ENCODE measurements at places on chromosomes 5 and 9.

DNA sequence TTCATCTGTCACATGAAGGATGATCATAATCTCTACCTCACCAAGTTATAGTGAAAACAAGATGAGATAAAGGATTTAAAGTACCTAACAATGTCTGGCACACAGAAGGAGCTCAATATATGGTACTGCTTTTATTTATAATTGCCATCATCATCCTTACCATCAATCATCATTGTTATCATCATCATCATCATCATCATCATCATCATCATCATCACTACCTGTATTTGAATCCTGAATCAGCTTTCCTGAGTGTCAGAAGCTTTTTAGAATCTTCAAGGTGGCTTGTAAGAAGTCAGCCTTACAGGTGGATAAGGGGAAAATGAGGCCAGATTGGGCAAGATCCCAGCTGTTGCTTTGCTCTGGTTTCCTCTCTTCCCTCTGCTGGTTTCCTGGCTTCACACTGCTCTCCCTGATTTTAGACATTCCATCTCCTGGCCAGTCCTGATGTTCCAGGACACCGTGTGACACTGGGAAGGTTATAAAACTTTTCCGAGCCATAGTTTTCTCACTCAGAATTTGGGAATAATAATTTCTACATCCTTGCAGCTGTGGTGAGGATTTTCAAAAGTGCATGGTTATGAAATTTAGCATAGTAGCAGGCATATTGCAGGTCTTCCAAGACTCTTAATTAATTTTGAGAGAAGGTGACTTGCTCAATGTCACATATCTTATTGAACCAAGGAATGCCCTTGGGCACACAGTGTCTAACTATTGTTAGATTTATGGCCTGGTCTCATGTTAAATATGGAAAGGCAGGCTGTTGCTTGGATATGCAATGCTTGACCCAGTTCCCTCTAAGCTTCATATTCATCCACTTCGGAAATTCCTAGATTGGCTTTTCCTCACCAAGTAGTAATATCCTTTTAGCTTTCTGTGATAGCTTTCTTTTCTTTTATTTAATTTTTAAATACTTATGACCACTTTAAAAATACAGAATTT lies 160.7 kb downstream of the TMEM38B start:
- DNase-seq = no peak

DNA sequence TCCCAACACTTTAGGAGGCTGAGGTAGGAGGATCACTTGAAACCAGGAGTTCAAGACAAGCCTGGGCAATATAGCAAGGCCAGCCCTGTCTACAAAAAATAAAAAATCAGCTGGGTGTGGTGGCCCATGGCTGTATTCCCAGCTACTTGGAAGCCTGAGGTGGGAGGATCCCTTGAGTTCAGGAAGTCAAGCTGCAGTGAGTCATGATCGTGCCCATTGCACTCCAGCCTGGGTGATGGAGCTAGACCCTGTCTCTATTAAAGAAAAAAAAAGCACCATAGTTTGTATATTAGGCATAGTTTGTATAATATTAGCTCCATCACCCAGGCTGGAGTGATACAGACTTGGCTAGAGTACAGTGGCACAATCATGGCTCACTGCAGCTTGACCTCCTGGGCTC lies 9.6 kb upstream of the NME5 start:
- peak; percentile 20 for DNase-seq

GRCh38 chr9:21060919-21061561 lies 16.7 kb downstream of the IFNB1 start:
- DNase-seq = no peak

DNA sequence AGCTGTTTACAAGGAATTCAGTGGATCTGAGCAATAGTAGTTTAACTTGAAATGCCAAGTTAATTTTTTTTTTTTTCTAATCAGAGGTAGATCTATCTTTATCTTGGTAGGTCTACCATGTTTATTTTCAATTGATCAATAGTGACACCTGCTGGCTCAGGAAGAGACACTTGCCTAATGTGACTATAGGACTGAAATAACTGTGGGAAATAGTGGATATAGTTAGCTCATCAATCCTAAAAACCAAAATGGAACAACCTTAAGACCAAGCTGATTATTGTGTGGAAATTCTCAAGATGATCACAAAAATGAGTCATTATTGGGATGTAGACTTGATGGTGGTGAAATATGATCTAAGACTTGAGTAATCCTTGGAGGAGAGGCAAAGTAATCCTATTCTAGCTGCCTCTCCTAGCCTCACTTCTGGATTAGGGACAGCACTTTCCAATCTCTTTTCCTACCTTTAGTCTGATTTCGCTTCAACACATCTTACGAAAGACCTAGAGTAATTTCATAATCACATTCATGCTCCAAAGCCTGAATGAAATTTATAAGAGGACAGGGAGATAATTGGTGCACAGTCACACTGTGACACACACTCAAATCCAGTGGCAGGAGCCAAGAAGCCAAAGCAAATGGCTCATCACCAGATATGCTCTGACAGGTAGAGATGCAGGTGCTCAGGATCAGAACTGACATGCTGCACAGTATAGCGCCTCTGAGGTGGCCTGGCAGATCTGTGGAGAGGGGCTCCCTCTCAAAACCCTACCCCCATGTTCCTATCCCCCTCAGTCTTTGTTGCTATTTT lies 156.3 kb downstream of the HMHB1 start:
- DNase-seq = no peak

- peak; percentile 85 for DNase-seq
These were observed 43.2 kb upstream of the NKX2-5 start for GRCh38 chr5:173278172-173278571.

- DNase-seq = no peak
These were observed 191.8 kb downstream of the ESM1 start for GRCh38 chr5:54793468-54794134.

GRCh38 chr5:160649304-160649703 lies 202.7 kb downstream of the ATP10B start:
- DNase-seq = no peak

DNA sequence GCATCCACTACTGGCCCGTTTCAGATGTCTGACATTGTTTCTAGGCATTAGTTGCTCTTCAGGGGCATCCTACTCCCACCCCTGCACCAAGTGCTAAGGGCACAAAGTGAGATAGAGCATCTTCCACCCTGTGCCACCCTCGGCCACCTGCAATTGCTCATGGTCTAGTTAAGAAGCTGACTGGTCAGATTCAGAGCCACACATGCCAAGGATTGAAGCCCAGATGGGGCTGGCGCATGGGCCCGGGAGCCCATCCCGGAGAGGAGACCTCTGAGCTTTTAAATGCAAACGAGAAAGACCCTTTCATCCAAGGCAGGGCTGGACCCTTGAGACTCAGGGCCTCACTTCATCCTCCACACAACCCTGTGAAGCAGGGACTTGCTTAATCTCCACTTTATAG lies 28.5 kb downstream of the HRH2 start:
- no peak for DNase-seq

DNA sequence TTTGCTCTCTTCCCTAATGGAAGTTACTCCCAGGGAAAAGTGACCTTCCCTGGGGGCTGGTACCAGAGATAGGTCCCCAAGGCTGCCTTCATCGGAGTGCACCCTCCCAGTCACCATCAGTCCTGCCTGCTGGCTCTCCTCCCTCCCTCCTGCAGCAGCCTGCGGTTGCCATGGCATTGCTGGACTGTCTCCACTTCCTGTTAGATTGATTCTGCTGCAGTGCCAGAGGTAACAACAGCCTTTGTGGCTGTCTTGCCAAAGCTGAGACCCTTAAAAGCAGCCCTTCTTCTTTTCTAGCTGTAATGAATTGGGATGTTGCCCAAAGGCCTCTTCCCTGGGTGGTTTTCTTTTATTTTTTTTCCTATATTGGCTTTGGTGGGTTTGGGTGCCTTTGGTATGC lies 78.1 kb upstream of the PRLR start:
- DNase-seq = no peak

- no peak for DNase-seq
These were observed 71.3 kb downstream of the RASEF start for GRCh38 chr9:82991671-82992070.

- no peak for DNase-seq
These were observed 140.0 kb downstream of the SIL1 start for GRCh38 chr5:139058121-139058520.

DNA sequence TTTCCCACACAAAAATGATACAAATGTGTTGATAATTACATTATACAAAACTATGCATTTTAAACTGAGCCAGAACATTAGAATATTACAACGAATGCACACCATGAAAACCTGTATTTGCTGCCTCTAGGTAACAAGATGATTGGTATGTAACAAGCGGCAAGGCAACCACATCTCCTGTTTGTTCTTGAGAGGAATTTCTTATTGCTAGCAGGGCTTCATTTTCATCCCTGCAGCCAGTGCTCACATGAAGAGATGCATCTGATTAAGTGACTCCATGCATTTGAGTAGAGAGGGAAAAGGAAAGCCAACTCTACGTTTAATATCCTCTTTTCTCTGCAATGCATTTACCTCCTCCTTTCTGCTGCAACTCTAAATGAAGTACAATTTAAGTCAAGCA lies 36.6 kb downstream of the FRMD3 start:
- no peak for DNase-seq

GRCh38 chr5:140217299-140218026 lies 42.5 kb downstream of the CYSTM1 start:
- DNase-seq = no peak

DNA sequence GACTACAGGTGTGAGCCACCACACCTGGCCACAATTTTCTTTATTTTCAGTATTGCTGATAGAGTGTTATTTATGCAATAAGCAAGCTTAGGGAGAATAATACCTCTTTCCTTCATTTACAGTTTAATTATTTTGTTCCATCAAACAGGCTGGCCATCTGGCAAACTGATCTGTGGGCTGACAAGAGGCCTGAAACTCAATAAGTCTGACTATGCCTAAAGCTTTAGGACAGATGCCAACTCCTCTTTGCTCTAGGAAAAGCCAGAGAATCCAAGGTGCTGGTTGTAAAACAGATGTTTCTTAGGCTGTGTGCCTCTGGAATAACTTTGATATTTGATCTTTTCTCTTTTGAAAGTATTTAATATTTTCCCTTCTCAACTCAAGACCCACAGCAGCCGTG lies 98.4 kb downstream of the TARS1 start:
- DNase-seq = no peak

- DNase-seq = no peak
These were observed 128.9 kb downstream of the ERCC6L2 start for GRCh38 chr9:96004379-96004778.

GRCh38 chr5:6737043-6737941 lies 24.1 kb downstream of the TENT4A start:
- DNase-seq = no peak

DNA sequence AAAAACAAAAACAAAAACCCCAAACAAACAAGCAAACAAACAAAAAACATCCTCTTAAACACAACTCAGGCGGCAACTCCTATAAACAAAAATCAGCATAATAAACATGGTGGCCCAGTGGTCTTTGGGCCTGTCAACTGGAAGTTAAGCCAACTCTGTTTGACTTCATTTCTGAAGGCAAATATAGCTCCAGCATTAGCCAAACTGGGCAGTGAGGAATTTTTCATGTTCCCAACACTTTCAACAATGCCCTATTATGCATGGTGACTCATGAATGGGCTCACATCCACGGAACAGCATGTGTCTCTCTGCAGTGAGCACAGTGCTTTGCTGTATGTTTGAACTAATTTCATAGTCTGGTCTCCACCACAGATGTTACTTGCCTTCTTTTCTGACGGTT lies 143.9 kb upstream of the STC2 start:
- peak; percentile 56 for DNase-seq

GRCh38 chr5:2140501-2141175 lies 257.9 kb upstream of the IRX4 start:
- no peak for DNase-seq

GRCh38 chr9:123611226-123611625 lies 255.2 kb downstream of the CRB2 start:
- DNase-seq = no peak
